Central memory CD4-positive, alpha-beta T cell (primary cell): ENCODE measurements at places on chromosomes 5 and 9.

- no peak for DNase-seq
Measured at GRCh38 chr5:1214163-1214935, 10.8 kb upstream of the SLC6A18 start.

GRCh38 chr5:170183816-170184687 is 48.7 kb upstream of the C5orf58 start:
- DNase-seq = no peak

GRCh38 chr9:87615136-87615535 is 110.8 kb upstream of the CTSL start:
- no peak for DNase-seq

DNA sequence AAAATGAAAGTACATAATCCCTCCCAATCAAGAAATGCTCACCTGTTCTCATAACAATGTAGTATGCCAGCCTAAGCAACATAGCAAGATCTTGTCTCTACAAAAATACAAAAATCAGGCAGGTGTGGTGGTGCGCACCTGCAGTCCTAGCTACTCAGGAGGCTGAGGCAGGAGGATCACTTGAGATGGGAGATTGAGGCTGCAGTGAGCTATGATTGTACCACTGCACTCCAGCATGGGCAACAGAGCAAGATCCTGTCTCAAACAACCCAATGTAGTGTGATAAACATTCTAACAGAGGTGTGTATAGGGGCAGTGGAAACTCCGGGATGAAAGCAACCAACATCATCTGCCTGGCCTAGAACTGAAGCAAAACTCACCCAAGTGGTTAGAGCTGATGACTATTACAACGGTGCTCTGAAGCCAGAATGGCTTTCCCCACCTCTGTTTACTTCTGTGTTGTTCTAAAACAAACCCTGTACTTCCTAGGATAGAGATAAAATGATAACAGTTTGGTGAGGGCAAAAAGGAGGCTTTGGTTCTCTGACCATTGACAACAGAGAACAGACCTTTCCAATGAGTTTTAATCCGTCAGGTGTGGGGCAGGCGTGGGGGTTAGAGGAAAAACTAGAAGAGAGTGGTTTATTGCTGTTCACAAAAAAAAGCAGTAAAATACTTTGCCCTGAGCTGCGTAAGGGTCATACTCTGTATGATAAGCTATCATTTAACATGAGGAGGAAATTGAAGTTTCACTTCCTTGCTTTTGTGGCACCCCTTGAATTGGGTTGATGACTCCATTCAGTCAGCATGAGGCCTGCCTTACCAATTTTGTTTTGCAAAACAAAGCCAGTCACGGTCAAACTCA is 18.9 kb downstream of the WNT8A start:
- no peak for DNase-seq

DNA sequence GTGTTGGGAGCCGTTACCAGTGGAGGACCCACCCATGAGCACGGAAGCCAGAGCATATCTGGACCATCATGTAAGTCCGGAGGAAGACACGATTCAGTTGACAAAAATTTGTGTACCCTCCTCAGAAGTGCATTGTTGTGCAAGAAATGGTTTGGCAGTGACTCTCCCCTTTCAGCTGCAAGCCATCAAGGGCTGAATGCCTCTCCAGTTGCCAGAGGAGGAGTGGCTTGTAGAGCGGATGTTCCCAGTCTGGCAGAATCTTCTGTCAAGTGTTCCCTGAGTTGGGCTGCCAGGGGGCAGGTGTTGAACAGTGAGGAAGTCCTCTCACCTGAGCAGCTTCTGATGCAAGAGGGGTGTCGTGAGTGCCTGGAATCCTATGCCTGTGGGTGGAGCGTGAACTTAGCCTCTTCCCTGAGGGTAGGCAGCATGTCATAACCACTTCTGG is 27.6 kb upstream of the CDKN2AIPNL start:
- no peak for DNase-seq

DNA sequence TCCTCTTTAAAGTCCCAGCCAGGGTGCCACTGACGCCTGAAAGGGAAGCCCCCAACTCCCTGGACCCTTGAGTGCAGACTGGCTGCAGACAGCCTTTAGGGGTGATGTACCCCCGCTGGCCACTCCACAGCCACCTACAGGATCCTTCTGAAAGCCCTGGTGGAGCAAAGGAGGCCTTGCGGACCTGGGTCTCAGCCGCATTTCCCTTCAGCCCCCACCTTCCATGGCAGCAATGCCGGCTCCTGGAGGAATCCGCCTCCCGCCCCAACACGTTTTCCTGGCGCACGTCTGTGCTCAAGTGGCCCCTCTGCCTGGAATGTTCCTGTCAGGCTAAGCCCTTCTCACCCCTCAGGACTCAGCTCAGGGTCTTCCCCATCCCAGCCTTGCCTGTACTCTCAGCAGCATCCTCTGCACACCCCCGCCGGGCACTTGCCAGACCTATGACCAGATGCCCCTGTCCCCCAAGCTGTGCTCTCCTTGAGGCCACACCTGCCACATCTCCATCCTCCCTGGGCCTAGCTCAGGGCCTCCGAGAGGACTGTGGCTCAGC is 134.1 kb upstream of the RAPGEF1 start:
- no peak for DNase-seq

- DNase-seq = no peak
Measured at GRCh38 chr9:91746904-91747303, 203.1 kb downstream of the ROR2 start.

DNA sequence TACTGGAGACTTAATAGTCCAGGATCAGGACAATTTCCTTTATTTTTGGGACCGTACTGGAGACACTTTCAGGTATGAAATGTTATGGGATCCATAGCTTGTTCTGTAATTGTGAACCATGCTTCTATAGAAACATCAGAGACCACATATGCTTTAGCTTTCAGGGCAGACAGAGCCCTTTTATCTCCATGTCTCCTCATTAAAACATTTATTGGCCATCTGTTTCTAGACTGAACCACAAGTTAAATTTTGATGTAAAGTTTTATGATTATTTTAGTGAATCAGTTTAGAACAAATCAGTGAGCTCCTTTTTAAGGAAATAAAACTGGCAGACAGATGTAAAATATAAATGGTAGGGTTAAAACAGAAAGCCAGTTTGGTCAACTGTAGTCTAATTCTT is 62.0 kb downstream of the SLC27A6 start:
- no peak for DNase-seq

DNA sequence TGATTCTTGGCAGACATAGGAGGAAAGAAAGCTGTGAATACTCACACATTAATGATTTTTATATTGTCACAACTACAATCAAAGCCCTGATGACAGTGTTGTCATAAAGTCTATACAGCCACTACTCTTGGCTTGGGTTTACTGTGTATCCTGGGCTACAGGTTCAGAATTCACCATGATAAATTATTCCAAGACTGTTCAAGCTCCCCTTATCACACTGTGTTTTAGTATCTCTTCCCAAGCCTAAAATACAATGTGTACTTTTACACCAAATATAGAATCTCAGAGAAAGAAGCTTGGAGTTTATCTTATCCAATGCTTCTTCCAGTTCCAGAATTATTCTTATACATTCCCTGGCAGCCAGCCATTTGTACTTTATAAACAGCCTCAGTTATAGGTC is 127.7 kb upstream of the PPP1R2B start:
- DNase-seq = no peak

GRCh38 chr9:122333169-122333808 is 37.5 kb upstream of the PTGS1 start:
- DNase-seq = no peak

DNA sequence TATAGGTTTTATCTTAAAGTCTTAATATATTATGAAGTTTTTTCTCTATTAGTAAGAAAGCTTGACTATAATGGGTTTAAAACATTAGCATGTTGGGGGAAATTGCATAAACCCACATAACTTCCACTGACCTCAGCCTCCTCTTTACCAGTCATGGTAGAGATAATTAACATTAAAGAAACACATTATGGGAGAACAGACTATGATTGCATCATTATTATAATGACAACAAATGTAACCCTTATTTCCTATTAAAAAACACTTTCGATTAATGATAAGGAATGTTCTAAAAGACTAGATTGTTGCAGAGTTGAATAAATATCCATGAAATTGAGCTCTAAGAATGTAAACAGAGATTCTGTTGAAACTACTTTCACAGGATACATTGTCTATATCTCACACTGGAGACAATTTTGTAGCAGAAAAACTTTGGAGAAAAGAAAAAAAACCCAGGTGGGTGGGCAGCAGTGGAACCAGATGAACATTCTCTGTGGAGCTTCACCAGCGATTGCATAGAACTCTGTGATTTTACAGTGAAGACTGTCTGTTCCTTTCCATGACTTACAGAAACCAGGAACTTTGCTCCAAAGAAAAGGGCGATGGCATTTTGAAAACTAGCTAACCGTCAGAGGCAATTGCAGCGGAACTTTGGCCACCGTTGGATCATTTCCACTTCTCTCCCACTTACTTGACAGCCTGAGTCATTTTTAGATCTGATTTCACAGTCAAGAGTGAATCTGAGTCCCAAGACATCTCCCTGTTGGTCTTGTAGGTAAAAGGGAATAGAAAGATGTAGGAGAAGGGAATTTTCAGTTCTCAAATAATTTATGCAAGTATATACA is 21.0 kb upstream of the ERAP2 start:
- no peak for DNase-seq

- no peak for DNase-seq
Measured at GRCh38 chr5:38424148-38425060, 132.0 kb downstream of the LIFR start.

GRCh38 chr5:97980291-97980690 is 793.2 kb upstream of the RGMB start:
- DNase-seq = no peak

- DNase-seq = no peak
Measured at GRCh38 chr9:125370786-125371185, 109.2 kb downstream of the GAPVD1 start.
